D721Med (cell line): ENCODE measurements at places on chromosomes 2 and 18.

DNA sequence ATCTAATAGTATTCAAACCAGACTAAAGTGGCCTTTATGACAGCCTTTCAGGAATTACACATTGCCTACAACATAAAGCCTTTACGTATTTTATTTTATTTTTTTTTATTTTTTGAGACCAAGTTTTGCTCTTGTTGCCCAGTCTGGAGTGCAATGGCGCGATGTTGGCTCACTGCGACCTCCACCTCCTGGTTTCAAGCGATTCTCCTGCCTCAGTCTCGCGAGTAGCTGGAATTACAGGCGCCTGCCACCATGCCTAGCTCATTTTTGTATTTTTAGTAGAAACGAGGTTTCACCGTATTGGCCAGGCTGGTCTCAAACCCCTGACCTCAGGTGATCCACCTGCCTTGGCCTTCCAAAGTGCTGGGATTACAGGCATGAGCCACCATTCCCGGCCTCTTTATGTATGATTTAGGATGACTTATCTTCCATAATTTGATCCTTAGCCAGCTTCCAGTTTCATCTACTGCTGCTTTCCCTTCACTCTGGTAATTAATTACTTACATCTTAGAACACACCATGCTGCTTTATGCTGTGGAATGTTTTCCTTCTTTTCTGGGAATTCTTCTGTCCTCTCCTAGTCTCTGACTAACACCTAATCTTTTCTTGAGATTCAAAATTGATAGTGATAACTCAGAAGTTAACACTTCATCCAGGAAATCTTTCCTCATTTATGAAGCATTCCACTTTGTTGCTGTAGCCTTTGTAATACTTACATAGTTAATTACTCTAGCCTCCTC, 2.6 kb downstream of the USP14 start:
- no peak for DNase-seq

GRCh38 chr2:79090693-79091092, 2.9 kb upstream of the REG1B start:
- DNase-seq: no peak

DNA sequence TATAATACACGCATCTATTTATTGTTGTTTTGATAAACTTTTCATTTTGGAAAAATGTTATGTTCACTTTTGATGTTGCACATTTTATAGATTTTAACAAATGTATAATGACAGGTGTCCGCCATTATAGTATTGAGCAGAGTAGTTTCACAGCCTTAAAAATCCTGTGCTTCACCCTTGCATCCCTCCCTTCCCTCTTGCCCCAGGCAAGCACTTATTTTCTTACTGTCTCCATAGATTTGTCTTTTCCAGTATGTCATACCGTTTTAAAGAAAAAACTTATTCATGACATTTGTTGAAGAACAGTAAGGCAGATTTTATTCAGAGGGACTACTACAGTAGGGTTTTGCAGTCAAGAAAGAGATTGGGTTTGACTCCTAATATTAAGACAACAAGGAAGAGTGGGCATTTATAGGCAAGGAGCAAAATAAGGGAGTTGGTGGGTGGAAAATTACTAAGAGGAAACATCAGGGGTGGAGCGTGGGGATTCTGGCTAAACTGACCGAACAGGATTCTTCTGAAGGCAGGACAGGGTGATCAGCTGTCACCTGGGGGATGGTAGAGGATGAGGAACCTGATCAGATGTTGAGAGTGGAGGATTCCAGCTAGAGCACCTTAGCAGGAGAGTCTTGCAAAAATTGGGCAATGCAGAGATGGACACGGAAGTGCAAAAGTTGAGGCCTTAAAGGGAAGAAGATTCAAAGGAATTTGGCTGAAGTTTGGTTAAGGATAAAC, 108.8 kb downstream of the NCK2 start:
- DNase-seq: no peak

GRCh38 chr2:117862459-117862858, 48.0 kb downstream of the DDX18 start:
- DNase-seq: no peak

DNA sequence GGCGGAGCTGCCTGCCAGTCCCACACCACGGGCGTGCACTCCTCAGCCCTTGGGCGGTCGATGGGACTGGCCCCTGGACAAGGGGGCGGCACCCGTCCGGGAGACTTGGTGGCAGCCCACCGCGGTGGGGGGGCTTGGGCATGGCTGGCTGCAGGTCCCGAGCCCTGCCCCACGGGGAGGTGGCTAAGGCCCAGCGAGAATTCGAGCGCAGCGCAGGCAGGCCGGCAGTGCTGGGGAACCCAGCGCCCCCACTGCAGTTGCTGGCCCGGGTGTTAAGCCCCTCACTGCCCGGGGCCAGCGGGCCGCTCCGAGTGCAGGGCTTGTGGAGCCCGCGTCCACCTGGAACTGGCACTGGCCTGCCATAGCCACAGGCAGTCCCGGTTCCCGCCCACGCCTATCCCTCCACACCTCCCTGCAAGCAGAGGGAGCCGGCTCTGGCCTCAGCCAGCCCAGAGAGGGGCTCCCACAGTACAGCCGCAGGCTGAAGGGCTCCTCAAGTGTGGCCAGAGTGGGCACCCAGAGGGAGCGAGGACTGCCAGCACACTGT, 742.9 kb upstream of the DDX18 start:
- no peak for DNase-seq

- no peak for DNase-seq
Measured at GRCh38 chr2:133293544-133294353, 274.5 kb downstream of the NCKAP5 start.

GRCh38 chr18:68817584-68817983, 19.7 kb downstream of the CCDC102B start:
- no peak for DNase-seq

DNA sequence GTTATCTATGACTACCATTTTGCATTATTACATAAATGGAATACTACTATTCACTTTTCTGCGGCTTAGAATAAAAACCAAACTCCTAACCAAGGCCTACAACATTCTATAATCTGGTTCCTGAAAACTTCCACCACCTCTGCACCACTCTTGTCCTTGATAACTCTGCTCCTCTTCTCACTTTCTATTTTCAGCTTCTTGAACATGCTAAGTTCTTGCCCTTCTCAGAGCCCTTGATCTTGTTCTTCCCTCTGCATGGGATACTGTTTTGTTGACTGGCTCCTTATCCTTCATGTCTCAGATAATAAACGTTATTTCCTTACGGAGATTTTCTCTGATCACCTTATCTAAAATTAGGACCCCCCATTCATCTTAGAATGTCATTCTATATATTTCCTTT, 65.5 kb upstream of the WDSUB1 start:
- DNase-seq: no peak

GRCh38 chr2:118842661-118843482, 4.6 kb downstream of the EN1 start:
- DNase-seq: no peak
